ENCODE measurements at places on chromosomes 2 and 18.

DNA sequence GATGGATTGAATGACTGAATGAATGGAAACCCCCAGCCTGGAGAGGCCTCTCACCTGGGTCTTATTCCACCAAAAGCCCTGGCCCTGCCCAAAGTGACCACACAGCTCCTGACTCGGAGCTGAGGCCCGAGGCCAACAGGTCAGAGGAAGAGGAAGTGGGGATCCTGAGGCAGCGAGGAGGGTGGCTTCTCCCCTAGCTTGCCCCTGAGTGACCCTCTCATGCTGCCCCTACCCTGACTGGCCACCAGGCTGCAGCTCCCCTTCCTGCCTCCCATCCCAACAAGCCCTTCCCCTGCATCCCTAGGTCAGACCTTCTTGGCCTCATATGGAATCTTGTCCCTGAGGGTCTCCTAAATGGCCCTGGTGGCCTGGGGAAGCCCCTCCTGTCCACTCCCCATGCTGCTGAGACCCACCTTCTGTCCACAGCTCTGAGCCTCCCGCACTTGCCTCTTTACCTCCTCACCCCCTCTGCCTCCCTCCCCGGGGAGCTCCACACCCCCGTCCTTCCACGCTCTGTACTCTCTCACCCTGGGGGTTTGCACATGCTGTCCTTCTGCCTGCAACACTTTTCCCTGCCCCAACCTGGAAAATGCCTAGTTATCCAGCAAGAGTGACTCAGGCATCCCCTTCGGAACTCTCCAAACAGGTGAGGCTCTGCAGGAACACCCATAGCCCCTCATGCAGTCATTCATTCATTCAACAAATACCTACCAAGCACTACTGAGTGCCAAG, 134.8 kb upstream of the HDAC4 start:
- no peak for DNase-seq

GRCh38 chr18:446941-447560, 53.5 kb downstream of the COLEC12 start:
- no peak for DNase-seq

- DNase-seq: no peak
Observed at GRCh38 chr2:100877555-100877954, 57.6 kb downstream of the NPAS2 start.

- no peak for DNase-seq
Observed at GRCh38 chr2:46020416-46020815, 276.8 kb upstream of the EPAS1 start.

- DNase-seq: no peak
Observed at GRCh38 chr2:23491591-23492336, 106.8 kb downstream of the KLHL29 start.

GRCh38 chr2:100984892-100985307, 17.2 kb upstream of the RPL31 start:
- DNase-seq: no peak

GRCh38 chr2:43899589-43899988, 60.8 kb downstream of the ABCG8 start:
- no peak for DNase-seq

DNA sequence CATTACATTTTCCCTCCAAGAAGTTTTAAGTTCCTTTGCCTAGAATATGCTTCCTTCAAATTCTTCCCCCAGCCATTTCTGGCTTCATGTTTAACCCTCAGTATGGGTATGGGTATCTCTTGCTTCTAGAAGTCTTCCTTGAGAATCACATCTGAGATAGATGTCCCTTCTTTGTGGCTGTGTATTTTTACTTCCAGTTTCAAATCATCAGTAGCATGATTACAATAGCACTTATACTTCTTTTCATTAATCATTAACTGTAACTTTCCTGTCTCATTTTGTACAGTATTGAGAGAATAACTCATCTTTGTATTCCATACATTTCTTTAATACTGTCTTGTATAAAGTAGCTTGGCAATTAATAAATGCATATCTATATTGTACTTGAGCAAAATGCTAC, 17.3 kb upstream of the PDE1A start:
- DNase-seq: no peak

DNA sequence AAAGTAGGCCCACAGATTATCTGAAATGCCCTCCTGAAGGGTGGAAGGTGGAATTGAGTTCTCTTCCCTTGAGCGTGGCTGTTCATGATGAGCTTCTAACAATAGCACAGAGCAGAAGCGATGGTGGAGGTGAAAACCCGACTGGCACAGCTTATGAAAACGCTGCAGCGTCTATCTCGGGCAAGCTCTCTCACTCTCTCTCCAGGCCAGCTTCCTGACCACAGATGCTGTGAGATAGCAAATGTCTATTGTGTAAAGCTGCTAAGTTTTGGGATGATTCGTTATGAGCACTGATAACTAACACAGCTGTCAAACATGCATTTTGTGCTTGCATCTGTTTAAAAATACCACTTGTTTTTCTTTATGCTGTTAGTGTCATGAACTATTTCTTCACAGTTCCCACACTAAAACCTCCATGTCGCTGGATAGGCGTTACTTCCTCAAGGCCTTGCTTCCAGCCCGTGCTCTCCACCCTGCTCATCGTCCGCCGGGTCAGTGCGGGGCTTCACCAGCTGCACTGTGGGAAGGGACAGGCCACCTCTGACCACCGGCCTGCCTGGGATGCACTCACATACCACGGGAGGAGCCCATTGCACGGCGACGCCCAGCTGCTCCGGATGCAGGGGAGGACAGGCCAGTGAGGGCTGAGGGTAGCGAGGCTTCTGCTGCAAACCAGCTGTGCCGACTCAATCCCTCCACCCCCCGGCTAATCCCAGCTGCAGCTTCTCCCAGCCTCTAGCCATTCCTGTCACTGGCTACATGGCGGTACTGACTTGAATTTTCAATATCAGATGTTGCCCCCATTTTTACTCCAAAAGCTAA, 60.0 kb upstream of the OTOS start:
- DNase-seq: no peak

DNA sequence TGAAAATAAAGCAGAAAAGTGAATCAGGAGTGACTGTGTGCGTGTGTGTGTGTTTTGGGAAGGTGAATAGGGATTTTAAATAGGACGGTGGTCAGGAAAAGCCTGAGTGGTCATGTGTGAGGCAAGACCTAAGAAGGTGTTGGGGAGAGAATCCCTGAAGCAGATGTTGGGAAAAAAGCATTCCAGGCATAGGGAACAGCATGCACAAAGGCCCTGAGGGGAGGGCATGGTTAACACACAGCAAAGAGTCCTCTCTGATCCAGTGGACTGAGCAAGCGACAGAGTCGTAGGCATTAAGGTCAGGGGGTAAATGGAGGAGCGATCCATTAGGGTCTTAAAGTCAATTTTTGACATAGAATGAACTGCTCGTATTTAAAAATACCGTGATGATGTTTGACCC, 34.0 kb upstream of the OTOS start:
- no peak for DNase-seq

DNA sequence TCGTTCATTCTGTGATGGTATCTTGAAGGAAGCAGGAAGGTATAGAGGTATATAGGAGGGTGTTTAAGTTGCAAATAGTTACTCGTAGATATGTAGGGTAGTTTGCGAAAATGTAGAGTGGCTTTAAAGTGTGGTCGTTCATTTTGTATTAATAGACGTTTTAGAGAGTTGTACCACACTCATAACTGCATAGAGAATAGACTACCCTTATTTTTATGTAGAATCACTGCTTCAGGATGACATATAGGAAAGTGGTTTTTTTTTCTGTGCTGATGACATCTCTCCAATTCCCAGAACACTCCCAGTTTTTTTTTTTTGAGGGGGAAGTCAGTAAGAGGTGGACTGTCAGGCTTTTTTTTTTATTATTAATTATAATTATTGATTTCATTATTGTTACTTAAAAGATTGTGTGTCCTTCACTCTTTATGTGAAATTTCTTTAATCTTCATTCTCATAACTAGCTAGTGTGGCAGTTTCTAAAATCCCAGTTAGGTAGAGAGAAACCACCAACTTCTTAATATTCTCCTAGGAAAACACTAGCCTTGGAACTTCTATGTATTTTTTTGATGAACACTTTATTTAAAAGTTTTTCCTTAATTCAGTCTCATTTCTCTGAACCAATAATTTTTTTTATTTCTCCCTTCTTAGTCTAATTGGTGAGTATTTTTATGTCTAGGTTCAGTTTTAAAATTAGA, 1.5 kb downstream of the ACTR3 start:
- no peak for DNase-seq

GRCh38 chr2:1494906-1495305, 81.6 kb downstream of the TPO start:
- DNase-seq: no peak

DNA sequence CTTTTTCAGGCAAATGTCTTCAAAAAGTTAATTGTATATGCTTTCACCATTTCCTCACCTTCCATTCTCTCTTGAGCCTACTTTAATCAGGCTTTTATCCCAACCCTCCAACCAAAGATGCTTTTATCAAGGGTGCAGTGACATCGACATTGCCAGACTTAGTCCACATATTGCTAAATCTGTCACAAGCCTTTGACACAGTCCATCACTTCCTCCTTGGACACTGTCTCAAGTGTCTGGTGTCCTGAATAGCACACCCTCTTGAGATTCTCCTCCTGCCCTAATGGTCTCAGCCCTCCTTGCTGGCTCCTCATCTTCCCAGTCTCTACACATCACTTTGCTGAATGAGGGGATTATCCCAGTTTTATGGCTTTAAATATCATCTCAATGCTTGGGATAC, 147.5 kb upstream of the SLC39A10 start:
- no peak for DNase-seq

DNA sequence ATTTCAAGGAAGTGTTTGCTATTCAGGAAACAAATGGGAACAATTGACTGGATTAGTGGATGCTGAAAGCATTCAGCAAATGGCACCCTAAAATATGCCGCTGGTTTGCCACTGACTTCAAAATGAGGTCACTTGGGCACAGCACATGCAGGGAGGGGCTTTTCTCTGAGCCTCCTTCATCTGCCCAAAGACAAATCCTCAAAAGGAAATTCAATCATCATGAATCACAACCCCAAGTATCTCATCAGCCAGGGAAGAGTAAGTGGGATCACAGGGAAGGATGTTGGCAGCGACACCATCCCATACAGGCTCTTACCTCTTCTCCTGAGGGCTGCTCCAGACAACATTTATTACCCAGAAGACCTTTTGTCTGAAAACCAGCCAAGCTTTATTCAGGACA, 14.4 kb upstream of the SP140L start:
- no peak for DNase-seq

DNA sequence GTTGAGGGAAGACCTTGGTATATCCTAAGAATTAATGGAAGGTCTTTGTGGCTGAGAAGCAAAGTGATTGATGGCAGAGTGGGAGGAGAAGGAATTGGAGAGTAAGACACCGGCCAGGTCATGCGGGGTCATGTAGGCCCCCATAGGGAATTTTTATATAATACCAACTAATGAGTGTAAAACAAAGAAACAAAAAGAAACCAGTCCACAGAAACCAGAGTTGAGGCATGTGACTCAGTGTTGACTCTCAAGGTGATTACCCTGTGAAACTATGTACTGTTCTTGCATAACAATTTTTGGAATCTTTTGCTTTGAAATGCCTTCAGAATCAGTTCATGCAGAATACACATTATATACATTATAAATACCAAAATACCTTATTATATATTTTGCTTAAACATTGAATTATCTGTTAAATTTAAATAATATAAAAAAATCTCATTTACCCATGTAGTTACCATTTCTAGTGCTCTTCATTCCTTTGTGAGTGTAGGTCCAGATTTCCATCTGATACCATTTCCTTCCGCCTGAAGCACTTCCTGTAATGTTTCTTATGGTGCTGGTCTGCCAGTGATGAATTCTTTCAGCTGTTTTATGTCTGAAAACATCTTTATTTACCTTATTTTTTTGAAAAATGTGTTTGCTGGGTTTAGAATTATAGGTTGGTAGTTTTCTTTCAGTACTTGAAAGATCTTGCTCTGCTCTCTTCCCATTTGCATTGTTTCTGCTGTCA, 8.6 kb downstream of the CLIP4 start:
- no peak for DNase-seq

DNA sequence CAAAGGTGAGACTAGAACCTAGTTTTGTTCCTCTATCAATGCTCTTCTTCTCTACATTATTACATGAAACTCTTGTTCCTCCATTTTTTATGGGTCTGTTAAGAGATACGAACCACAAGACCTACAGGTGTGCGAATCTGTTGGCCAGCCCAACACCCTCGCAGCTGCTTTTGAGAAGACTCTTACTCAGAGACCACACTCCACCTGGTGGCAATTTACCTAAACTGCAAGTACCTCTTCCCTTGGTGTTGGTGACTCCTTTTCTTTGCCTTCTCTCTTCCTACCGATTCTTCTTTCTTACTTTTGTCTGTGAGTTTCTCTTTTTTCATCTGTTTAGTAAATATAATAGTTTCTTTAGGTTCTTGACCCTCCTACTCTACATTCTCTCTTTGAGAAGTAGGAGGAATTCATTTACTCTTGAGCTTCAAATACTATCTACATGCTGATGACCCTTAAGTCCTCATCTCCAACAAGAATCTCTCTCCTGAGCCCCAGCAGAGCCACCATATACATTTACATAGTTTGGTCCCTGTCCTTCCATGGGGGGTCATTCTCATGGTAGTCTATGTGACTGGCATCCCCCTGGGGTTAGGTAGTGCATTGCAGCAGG, 81.8 kb upstream of the GAREM1 start:
- DNase-seq: no peak

- DNase-seq: no peak
Observed at GRCh38 chr2:133977405-133977804, 276.5 kb upstream of the MGAT5 start.

DNA sequence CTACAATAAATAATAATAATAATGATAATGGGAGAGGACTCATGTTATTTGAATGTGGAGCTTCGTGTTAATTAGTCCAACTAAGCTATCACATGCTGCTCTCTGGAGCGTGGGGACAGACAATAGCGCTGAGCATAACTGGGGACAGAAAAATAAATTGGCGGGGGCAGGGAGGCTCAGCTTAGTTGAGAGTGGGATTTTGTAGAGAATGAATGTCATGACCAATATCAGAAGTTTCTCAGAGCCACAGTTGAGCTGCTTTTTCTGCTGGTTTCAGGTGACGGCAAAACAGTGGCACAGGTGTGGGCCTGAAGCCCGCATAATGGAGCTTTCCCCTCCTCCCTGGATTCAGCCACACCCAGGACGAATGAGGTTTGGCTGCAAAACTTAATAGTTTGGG, 111.1 kb upstream of the CAB39 start:
- DNase-seq: no peak

DNA sequence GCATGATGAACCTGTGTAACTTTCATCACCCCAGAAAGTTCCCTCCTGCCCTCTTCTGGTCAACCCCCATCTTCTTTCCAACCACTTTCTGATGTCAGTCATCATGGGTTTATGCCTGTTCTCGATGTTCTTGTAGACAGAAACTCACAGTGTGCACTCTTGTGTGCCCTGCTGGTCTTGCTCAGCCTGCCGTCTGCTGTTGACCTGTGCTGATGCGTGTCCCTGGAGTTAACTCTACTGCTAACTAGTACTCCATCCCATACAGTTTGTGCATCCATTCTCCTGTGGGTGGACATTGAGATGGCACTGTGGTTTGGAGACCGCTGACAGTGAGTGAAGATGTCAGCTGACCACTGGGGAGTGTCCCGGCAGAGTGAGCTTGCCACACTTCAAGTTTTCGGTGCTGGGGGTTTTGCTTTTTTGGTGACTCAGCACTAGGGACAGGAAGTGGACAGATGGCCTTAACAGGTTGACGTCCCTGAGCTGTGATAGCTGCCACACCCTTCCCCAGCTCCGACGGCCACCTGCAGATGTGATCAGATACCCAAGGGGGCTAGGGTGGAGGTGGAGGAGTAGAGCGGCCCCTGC, 14.8 kb downstream of the KLHL29 start:
- DNase-seq: no peak

- no peak for DNase-seq
Observed at GRCh38 chr2:30366199-30366691, 80.8 kb upstream of the LCLAT1 start.

- peak; percentile 7 for DNase-seq
Observed at GRCh38 chr2:237060534-237061312, 25.0 kb upstream of the COPS8 start.
